ENCODE measurements at places on chromosomes 12 and 14. TPM values are rescaled to one million over a fixed set of nuclear protein-coding genes. Genes with fewer than 3 reads are reported as not detected.

TAS2R20 gene
- total RNA-seq = 0.10 TPM

LALBA gene
- not detected for total RNA-seq

RIMKLB gene
- 22.9 TPM for total RNA-seq

RNU4-1 gene
- total RNA-seq = not detected

PLEKHG7 gene
- total RNA-seq = not detected

ST8SIA1 gene
- total RNA-seq = not detected

BMP4 gene
- total RNA-seq = 1.6 TPM

MYL2 gene
- total RNA-seq = 0.54 TPM

Data from A549 treated with Mapracorat at 1 μM for 4 hours (cell line).